SJSA1 (cell line): ENCODE measurements at places on chromosomes 2 and 18. TPM values are rescaled to one million over a fixed set of nuclear protein-coding genes. Genes with fewer than 3 reads are reported as not detected.

GTF2A1L gene
- 0.11 TPM in 1 of 2 replicates, not detected in the other for total RNA-seq

DNA sequence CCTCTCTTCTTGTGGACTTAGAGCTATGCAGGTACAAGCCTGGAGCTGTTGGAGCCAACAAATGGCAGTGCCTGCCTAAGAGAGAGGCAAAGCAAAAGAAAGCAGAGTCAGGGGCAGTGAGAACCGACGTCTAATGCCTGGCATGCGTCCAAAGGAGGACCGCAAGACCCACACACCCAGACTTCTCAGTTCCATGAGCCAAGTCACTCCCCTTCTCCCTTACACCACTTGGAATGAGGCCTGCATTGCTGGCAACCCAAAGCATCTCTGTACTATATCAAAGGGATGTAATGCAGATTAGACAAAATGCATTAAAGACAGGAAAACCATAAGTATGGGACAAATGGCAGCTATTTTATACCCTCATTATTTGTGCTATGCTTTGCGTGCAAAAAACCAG lies 49.9 kb upstream of the RNU4ATAC start:
- H3K36me3 ChIP-seq: peaks cover 8% of the 10 kb centered on the region
- H3K27me3 ChIP-seq: no peaks in the 10 kb centered on the region
- no peak overlapping the region for H3K27ac ChIP-seq
- H3K4me1 ChIP-seq: peaks cover 88% of the 10 kb centered on the region

GRCh38 chr18:41618147-41618546 lies 336.9 kb upstream of the PIK3C3 start:
- no peak overlapping the region for H3K4me3 ChIP-seq
- no peaks in the 10 kb centered on the region for H3K36me3 ChIP-seq
- no peaks in the 10 kb centered on the region for H3K4me1 ChIP-seq
- no peaks in the 10 kb centered on the region for H3K27me3 ChIP-seq
- DNase-seq: no peak
- H3K27ac ChIP-seq: no peak overlapping the region

DNA sequence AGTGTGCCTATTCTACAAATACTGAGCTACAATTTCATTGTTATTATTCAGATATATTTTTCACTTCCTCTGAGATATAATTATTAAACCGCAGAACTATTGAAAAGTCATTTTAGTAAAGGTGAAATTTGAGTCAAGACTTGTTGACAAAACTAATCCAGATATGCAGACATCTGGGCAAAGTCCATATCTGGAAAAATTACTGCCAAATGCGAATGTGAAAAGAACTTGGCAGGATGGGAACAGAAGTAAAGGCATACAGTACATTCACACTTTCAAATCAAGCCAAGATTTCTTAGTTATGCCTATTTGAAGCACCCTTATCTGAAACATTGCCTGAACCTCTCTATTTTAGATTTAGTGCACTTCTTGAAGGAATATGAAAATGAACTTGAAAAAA lies 923.6 kb downstream of the CCDC85A start:
- H3K27me3 ChIP-seq: no peaks in the 10 kb centered on the region
- no peak overlapping the region for H3K27ac ChIP-seq
- H3K4me1 ChIP-seq: no peaks in the 10 kb centered on the region
- no peak for DNase-seq
- no peaks in the 10 kb centered on the region for H3K36me3 ChIP-seq

SOX11 gene
- 0.05 TPM in 1 of 2 replicates, not detected in the other for total RNA-seq
